ENCODE measurements at places on chromosomes 6 and 20.

DNA sequence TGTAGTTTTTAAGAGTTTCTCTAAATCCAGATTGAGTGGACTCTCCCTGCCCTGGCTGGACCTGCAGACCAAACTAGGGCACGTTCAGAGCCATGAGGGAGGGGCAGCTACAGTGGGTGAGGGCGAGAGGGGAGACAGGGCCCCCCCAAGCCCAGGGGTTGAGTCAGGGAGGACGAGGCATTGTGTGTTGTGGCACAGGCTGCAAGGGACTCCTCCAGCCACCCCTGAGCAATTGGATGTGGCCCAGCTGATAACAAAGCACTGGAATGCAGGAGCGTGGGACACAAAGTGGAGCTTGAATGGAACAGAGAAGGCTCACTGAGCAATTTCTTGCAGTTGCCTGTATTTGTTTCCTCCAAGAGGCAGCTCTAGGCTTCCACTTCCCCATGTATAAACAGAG, 43.5 kb upstream of the MYL9 start:
- no peak for DNase-seq

- DNase-seq: no peak
Measured at GRCh38 chr20:39645131-39645530, 683.0 kb downstream of the DHX35 start.

GRCh38 chr20:21623074-21623780, 82.2 kb upstream of the PAX1 start:
- DNase-seq: no peak

GRCh38 chr20:3783068-3783489, 1.8 kb upstream of the SPEF1 start:
- no peak for DNase-seq

- DNase-seq: no peak
Measured at GRCh38 chr6:168164462-168165061, 85.5 kb upstream of the FRMD1 start.

- no peak for DNase-seq
Measured at GRCh38 chr6:104710543-104711335, 149.0 kb downstream of the HACE1 start.

DNA sequence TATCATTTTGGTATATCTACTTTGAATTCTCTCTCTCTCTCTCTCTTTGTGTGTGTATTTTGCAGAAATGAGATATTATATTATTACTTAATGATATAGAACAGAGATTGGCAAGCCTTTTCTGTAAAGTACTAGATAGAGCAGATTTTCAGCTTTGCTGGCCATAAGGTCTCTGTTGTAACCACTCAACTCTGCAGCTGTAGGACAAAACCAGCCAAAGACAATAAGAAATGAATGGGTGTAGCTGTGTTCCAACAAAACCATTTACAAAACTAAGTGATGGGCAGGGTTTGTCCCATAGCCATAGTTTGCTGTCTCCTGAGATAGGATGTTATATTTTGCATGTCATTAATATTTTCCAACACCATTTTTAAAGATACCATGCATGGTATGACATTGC, 91.2 kb upstream of the TSHZ2 start:
- DNase-seq: no peak

DNA sequence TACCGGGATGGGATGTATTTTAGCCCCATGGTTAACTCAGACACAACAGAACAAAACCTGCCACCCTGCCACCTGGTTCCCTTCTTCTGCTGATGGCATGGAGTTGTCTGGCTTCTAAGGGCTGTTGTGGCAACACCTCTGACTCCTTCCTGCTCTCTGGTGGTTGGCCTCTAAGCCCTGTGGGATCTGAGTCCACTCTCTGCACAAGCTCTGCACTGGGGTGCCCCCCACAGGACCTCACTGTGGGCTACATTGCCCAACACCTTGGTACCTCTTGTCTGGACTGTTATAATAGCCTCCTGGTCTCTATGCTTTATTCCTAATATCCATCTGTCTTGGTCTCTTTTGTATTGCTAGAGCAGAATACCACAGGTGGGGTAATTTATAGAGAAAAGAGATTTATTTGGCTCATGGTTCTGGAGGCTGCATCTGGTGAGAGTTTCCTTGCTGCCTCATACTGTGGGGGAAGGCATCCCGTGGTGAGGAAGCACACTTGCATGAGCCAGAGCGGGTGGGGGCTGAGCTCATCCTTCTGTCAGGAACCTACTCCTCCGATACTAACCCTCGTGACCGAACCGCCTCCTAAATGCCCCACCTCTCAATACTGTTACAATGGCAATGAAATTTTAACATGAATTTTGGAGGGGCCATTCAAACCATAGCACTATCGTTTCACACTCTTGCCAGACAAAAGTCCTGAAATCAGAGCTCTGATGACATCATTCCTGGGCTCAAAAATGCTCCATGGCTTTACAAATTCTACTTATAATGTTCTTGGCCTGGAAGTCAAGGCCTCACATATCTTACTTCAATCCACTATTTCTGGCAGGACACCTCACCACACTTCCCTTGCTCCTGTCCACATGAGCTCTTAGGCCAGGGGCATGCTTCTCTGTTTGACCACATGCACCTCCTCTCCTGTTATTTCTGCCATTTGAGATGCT, 127.2 kb downstream of the PAX1 start:
- no peak for DNase-seq

DNA sequence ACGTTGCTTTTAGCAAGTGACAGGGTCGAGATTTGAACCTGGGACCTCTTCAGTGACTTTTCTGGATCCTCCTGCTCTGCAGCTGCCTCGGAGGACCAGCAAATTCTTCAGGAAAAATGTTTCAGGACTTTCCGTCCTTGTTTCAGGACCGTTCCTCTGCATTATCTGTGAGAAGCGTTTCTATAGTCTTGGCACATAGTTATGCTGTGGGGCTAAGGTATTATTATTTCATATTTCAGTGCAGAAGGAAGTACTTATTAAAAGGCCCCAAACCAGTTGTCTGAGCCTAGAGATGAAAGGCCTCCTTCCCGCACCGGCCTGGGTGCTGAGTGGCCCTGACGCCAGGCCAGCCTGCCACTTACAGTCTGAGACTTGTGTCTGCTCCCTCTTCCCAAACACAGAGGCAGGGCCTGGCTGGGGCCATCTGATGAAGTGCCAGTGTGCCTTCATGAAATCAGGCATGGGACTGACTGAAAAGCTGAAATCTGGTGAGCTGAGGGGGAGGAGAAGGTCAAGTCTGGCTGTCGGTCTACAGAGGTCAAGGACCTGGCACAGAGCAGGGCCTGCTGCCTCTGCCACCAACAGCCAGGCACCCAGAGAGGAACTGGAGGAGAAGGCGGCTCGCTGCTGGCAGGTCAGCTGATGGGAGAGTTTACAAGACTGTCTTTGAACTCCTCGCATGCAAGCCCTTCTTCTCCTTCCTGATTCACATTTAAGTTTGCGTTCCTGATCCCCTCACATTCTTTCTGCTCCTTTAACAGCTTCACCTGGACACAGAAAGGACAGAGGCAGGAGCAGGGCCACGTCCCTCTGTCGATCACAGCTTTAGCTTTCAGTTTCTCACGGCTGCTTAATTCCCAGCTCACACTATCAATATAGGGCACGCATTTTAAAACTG, 8.9 kb upstream of the QKI start:
- no peak for DNase-seq

- no peak for DNase-seq
Measured at GRCh38 chr6:82957171-82957867, 108.3 kb downstream of the UBE3D start.

GRCh38 chr20:43389211-43389610, 68.5 kb upstream of the SRSF6 start:
- DNase-seq: no peak

DNA sequence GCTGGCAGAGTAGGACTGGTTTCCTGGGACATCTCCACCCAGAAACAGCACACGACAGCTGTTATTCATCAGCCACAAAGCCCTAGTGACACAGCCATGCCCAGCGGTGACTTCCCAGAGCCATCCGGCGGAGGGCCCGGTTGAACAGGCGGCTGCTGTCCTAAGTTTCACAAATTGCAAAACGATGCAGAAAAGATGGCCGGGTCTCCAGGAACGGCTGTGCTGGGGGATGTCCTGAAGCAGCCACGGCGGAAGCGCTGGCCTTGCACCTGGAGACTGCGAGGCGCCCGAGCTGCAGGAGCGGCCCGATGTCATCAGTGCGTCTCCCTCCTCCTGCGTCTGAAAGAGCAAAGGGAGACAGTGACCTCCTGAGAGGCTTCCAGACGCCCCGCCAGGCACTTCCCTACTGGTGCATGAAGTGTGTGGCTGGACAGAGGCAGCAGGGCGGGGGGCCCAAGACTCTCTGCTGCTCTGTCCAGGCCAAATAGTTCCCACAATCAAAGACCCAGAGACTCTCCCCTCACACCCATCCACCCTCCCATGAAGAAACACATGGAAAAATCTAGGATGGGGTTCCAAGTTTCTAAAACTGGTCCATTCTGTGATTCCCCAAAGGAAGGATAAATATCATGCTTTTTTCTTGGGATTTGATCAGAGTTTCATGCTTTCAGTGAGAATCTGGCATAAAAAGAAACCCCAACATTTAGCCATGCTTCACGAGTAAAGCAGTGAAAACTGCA, 44.0 kb downstream of the SSR1 start:
- no peak for DNase-seq

DNA sequence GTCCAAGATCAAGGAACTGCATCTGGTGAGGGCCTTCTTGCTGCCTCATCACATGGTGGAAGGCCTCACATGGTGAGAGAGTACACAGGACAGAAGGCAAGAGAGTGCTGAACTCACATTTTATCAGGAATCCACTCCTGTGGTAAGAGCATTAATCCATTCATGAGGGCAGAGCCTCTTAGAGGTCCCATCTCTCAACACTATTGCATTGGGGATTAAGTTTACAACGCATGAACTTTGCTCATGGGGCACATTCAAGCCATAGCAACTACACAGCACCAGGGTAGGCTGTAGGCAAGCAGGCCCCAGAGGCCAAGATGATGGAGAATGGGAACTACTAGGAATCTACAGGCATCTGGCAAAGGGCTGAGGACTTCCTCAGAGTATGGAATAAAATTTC, 10.0 kb upstream of the TGIF2 start:
- no peak for DNase-seq

DNA sequence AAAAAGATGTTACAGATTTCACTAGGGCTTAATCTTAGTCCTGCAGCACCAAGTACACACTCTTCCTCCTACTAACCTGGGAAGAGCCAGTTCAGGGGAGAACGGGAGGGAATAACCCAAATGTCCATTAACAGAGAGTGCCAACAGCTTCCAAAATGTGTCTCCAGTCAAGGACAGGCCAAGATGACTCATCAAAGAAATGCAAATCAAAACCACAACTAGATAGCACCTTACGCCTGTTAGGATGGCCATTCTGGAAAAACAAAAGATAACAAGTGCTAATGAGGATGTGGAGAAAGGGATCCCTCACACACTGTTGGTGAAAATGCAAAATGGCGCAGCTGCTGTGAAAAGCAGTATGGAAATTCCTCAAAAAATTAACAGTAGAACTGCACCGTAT, 3.8 kb upstream of the MAS1L start:
- no peak for DNase-seq

DNA sequence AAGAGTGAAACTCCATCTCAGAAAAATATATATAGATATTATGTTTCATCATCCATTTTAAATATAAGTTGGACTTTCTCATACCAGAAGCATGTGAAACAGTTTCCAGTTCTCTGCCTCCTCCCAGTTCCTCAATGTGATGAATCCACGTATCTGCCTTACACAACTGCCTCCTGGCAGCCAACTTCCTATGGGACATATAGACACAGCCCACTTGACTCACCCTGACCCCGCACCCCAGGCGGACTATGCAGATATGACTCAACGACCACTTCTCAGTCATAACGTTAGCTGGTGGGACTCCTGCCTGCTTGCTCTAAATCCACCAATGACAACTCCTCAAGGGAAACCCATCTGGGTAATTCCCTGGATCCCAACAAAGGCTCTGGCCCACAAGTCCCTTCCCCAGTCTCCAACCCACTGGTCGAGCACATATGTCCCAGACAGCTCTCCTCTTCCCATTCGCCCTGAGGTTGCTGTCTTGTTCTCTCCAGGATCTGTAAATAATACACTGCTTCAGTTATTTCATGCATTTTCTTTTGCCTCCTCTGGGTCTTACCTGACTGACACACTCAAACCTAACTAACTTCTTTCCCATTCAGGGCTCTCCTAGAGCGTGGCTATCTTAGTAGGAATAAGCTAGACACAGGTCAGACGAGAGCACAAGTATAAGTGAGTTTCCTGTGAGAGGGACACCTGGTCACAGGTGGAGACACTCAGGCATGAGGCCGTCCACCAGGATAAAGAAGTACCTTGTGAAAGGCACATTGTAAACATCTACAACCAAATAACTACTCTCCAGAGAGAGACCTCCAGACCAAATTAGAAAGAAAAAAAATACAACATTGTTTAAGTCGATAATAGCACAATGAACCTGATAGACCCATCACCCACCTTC, 548.5 kb downstream of the CD83 start:
- no peak for DNase-seq

- DNase-seq: no peak
Measured at GRCh38 chr20:11849976-11850670, 67.6 kb upstream of the BTBD3 start.

GRCh38 chr6:112202639-112203341, 51.6 kb downstream of the LAMA4 start:
- no peak for DNase-seq

GRCh38 chr6:87350516-87350915, 5.9 kb downstream of the C6orf163 start:
- no peak for DNase-seq

GRCh38 chr6:151659212-151659611, 148.3 kb upstream of the ESR1 start:
- DNase-seq: no peak

DNA sequence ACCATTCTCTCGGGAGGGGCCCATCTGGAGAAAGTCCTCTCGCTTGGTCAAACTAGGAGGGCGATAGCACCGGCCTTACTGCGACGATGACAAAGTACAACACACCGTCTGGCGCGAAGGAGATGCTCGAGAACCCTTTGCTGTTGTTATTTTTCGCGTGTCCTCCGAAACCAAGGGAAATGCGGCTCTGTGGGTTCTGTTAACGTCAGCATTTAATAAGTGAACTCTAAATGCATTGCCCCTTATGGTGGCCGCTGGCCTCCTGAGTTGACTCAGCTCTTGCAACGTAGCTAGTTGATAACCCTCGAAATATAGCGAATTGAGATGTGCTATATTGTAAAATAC, 577 bp upstream of the SCAND1 start:
- DNase-seq: peak; percentile 44

DNA sequence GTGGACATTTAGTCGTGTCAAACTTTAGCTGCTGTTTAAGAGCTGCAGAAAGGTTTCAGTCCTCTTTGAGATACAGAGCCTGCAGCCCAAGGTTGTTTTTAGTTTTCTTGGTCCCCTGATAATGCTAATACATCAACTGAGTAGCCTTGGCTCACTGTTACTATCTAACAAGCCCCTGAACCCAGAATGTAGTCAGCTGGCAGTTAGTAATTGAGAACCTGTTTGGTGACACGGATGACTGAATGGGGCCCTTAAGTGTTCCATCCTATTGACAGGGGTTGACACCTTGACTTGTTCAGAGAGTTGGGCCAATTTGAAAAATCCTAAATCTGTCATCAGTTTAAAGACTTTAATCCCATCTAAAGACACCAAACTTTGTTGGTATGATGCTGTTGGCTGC, 2.8 kb downstream of the RTN4IP1 start:
- no peak for DNase-seq

- DNase-seq: no peak
Measured at GRCh38 chr6:6585003-6585311, 3.6 kb upstream of the LY86 start.

- no peak for DNase-seq
Measured at GRCh38 chr6:88449770-88450169, 283.6 kb upstream of the CNR1 start.

GRCh38 chr20:53950578-53950977, 119.8 kb downstream of the BCAS1 start:
- no peak for DNase-seq
